ENCODE measurements at places on chromosomes 7 and 10.

GRCh38 chr10:65628493-65629139, 1297.2 kb upstream of the LRRTM3 start:
- DNase-seq: no peak

DNA sequence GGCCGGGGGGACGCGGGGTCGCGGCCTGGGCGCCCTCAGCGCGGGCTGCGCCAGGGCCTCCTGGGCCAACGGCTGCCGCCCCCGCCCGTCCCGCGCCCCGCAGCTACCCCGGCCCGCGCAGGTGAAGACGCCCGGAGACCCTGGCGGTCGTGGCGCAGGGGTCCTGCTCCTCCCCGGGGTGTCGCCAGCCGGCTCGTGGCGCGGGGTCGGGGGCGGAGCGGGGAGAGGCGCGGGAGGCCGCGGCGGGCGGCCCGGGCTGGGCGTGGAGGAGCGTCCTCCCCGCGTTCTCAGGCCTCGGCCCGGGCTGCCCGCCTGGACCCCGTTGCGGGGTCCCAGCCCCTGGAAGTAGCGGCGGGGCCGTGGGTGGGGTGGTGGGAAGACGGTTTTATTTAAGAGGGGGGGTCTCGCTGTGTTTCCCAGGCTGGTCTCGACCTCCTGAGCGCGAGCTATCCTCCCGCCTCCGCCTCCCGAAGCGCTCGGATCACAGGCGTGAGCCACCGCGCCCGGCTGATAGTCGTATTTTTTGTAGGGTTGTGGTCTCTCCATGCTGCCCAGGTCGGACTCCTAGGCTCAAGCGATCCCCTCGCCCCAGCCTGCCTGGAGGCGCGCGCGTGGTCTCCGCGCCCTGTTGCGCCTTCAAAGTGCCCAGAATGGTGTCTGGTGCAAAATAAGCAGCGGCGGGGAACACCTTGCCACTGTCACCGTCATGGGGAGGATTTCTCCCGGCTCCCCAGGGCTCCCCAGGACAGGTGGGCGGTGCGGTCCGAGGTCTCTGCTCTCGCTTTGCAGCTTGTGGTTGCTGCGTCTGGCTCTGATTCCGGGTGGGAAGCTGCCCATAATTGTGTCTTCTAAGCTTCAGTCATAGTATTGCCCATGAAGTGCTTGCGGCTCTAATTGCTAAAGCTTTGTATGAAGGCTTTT, 15.3 kb upstream of the SUN1 start:
- peak; percentile 36 for DNase-seq

- no peak for DNase-seq
Measured at GRCh38 chr7:102165136-102165535, 121.5 kb upstream of the SH2B2 start.

DNA sequence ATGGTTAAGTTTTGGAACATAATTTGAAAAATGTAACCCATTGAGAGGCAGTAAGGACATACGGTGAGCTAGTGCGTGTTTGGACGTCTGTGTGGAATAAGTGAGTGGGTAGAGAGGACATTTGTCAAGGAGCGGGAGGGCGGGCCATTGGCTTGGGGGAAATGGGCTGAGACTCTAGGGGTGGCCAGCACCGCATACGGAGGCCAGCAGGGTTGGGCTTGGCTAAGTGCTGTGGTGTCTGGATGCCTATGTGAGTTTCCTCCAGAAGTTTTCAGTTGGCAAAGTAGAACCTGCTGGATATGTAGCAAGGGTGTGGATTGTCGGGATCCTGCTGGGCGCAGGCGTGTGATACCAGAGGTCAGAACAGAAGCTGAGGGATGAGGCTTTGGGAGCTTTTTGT, 103.0 kb downstream of the TCF7L2 start:
- no peak for DNase-seq

DNA sequence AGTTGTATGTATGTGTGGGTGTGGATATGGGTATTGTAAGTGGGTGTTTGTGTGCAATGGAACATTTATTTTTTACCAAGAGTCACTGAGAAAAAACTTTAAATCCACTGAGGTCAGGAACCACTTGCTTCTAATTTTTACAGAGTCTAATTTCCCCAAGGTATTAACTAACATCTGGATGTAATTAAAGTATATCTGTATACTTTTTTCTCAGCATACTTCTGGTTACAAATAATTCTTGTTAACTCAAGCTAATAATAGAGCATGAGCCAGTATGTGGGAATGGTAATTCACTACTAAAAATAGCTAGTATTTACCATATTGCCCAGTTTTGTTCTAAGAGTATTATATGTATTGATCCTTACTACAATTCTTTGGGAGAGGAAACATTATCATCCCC, 24.6 kb upstream of the STEAP4 start:
- no peak for DNase-seq

GRCh38 chr7:26633557-26633956, 230.8 kb downstream of the SKAP2 start:
- DNase-seq: no peak

GRCh38 chr10:35735412-35735811, 93.3 kb upstream of the FZD8 start:
- DNase-seq: no peak

DNA sequence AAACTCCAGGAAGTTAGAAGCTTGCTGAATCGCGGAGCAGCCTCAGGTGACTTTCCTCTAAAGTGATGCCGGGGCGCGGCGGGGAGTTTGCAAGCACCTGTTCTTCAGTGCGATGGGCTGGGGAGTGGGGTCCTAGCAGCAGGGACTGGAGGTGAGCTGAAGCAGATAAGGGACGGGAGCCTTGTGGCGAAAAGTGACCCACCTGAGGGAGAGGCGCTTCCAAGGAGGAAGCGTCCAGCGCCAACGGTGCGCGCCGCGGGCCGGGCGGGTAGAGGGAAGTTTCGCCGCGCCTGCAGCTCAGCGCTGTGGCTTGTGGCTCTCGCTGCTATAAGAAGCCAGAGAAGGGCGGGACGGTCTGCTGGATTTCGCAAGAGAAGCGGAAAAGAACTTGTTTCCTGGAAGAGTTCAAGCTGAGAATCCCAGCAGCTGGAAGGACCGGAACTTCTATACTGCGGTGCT, at the start of gene STEAP4:
TSS of gene STEAP4 (minus strand) at position 305 of the 459 bp plus-strand sequence. CDS start 22,625 bp downstream, outside the sequence.
- DNase-seq: no peak

- DNase-seq: no peak
Measured at GRCh38 chr10:129259128-129259815, 207.8 kb upstream of the MGMT start.

DNA sequence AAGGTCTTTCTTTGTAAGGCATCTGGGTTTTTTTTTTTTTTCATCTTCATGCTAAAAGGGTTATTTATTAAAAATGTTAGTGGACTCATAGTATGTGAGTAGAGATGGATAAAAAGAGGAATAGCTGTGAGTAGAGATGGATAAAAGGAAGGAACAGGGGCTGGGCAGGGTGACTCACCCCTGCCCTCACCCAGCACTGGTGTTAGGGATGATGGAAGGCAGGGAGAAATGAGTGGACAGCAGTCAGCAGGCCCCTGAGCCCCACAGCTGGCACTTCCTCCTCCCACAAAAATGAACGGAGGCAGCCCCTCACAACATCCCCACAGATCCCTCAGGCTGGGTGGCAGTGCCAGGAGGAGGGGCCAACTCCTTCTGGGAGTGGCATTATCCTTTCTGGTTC, 39.3 kb downstream of the ANTXRL start:
- no peak for DNase-seq

GRCh38 chr7:45178241-45179225, 20.9 kb downstream of the RAMP3 start:
- no peak for DNase-seq

GRCh38 chr10:25552283-25552919, 377.6 kb downstream of the GPR158 start:
- no peak for DNase-seq

DNA sequence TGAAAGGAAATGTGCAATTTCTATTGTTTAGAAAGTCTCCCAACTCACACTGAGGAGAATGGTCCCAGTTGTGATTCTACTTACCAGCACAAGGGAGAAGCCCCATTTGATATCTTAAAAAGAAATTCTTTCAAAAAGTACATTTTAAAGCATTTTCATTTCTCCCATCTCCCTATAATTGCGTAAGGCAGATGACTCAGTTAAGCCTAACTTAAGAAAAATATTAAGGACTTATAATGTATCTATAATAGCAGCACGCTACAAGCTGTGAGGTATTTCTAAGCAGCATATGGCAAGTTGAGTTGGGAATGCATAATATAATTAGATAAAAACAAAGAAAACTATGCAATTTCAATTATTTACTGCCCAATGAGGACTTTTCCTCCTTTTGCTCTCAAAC, 8.5 kb upstream of the NRCAM start:
- DNase-seq: no peak

DNA sequence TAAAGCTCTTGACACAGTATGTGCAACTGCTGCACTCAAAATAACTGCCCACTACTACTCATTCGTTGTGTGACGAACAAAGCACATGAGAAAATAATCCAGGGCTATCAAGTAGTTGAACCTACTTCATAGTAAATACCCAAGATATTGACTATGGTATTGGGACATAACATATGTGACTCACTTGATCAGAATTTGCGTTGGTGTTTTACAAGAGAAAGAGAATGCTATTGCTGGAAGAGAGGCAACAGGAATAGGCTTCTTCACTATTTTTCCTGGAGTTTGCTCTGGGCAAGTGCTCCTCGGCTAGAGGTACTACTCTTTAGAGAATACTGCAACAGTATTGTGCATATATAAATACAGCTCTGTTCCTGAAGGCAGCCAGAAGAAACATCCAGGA, 2.5 kb downstream of the DGKB start:
- DNase-seq: no peak

GRCh38 chr7:116521046-116521664, 3.7 kb upstream of the CAV1 start:
- no peak for DNase-seq

DNA sequence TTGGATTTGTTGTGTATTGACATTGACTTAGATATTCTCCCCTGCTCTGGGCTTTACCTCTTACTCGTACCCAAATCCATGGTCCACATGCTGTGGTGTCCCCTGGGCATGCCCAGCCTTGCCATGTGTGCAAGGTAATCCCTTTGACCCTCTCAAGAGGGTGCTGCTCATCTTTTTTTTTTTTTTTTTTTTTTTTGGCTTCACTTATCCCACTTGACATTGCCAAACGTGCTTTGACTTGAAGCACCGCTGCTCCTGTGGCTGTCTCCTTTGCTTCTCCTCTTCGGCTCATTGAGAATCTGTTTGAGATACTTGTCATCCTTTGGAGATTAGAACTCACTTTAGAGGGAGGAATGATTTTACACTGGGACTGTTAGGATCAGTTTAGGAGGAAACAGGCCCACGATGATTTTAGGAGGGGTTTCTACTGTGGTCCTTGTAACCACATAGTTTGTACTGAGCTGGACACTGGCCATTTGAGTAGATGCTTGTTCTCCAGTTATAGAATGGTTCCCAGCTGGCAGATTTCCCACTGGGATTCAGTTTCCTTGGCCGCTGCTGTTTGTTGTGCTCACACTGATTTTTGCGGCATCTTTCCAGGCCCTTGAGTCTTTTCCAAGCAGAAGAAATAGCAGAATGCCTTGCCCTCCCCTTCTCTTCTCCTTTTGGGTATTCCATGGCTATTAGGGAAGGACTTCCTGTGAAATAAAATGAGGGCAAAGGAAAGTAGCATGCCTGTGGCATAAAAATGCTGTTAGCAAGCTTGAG, 184.8 kb downstream of the AUTS2 start:
- DNase-seq: no peak

DNA sequence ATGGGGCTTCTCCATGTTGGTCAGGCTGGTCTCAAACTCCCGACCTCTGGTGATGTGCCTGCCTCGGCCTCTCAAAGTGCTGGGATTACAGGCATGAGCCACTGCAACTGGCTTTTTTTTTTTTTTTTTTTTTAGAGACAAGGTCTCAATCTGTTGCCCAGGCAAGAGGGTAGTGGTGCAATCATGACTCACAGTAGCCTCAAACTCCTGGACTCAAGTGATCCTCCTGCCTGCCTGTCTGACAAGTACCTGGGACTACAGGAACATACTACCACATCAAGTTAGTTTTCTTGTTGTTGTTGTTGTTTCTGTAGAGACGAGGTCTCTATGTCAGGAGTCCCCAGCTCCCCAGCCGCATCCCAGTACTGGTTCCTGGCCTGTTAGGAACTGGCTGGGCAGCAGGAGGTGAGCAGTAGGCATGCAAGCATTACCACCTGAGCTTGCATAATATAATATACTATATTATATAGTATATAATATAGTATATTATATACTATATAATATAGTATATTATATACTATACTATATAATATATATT, 55.7 kb downstream of the TPK1 start:
- DNase-seq: no peak

DNA sequence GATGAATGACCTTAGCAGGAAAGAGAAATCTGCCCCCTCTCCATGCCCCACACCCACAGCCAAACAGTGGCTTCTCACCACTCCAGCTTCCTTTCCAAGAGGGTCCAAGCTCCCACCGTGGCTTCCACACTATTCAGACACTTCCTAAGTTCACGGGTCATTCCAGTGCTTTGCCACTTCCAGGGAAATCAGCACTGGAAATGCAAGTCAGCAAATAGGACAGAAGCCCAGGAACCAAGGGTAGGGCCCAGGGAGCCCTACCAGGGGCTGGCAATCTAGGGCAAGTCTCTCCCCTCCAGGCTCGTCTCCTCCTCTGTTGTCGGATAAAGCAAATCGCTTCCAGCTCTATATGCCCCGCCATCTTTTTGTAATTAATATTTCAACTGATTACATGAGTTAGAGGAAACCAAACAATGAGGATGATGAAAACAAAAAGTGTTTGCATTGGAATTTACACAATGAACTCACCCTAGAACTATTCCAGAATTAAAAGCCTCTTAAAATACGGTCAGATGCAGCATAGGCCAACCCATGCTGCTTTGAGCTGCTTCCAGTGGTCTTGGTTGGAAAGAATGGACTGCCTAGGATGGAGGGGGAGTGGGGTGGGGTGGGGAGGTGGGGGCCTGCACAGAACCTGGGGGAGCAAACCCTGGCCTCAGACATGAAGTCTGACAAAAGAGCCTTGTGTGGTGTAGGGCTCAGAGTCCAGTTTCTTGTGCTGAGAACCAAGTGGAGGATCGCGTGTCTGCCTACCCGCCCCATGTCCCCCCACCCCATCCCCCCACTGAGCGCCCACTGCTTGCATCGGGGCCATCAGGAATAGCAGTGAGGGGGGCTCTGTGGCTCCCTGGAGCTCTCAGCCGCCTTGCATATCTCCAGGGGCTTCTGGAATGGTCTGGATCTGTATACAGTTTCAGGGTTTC, 74.6 kb upstream of the CPXM2 start:
- DNase-seq: no peak

DNA sequence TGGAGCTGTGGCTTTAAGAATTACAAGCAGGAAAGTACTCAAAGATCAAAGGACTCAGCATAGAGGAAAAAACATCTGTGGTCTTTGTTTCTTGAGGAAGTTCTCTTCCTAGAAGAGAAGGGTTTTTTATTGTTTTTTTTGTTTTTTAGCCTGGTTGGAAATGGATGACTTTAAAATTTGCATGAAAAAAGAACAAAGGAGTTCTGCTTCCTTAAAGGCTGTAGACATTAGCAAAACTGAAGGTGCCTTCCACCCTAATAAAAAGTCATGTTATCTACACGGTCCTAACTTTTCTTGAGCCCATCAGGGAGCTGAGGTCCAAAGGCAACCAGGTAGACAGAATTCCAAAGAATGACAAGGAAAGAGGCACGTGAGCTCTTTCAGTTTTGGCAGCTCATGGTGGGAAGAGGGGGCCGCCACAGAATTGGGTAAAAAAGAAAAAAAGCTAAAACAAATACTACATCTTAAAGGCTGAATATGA, 356.6 kb downstream of the SH2D4B start:
- no peak for DNase-seq

GRCh38 chr7:380711-381210, 90.8 kb downstream of the FOXL3 start:
- DNase-seq: no peak

Measured in CD4-positive, alpha-beta T cell treated with Interleukin-6 for 4 hours (primary cell).